ENCODE measurements at places on chromosomes 1 and 21. TPM values are rescaled to one million over a fixed set of nuclear protein-coding genes. Genes with fewer than 3 reads are reported as not detected.

Gene SLAMF1
- not detected for polyA plus RNA-seq

Gene SPRR5
- polyA plus RNA-seq: not detected

Gene KMO
- polyA plus RNA-seq: 3.7 TPM

Gene SELENBP1
- polyA plus RNA-seq: 895 TPM

Gene LCE3E
- polyA plus RNA-seq: not detected

Gene VCAM1
- polyA plus RNA-seq: 1.8 TPM

Gene DEGS1
- polyA plus RNA-seq: 4.8 TPM

Gene PIAS3
- polyA plus RNA-seq: 13.8 TPM

Gene CFAP141
- polyA plus RNA-seq: not detected

Gene RHBDL2
- polyA plus RNA-seq: 9.6 TPM

Gene AGT
- polyA plus RNA-seq: 0.60 TPM

Gene ST6GALNAC5
- polyA plus RNA-seq: not detected

Gene CCDC30
- 0.69 TPM for polyA plus RNA-seq

Gene LCE1A
- polyA plus RNA-seq: not detected

Gene FCRLB
- 0.89 TPM for polyA plus RNA-seq

Gene PARS2
- 5.6 TPM for polyA plus RNA-seq

Gene FAM177B
- polyA plus RNA-seq: 28.2 TPM

Gene S100A8
- 109 TPM for polyA plus RNA-seq

Gene CFH
- polyA plus RNA-seq: 5.3 TPM

Gene ITLN2
- polyA plus RNA-seq: not detected

Gene LY9
- polyA plus RNA-seq: 12.8 TPM

Gene PDPN
- polyA plus RNA-seq: 2.1 TPM

Gene DIRAS3
- polyA plus RNA-seq: 0.46 TPM

Gene KCNJ9
- not detected for polyA plus RNA-seq

Gene NBPF6
- polyA plus RNA-seq: not detected
